H54 (cell line): ENCODE measurements at places on chromosomes 11 and 22.

DNA sequence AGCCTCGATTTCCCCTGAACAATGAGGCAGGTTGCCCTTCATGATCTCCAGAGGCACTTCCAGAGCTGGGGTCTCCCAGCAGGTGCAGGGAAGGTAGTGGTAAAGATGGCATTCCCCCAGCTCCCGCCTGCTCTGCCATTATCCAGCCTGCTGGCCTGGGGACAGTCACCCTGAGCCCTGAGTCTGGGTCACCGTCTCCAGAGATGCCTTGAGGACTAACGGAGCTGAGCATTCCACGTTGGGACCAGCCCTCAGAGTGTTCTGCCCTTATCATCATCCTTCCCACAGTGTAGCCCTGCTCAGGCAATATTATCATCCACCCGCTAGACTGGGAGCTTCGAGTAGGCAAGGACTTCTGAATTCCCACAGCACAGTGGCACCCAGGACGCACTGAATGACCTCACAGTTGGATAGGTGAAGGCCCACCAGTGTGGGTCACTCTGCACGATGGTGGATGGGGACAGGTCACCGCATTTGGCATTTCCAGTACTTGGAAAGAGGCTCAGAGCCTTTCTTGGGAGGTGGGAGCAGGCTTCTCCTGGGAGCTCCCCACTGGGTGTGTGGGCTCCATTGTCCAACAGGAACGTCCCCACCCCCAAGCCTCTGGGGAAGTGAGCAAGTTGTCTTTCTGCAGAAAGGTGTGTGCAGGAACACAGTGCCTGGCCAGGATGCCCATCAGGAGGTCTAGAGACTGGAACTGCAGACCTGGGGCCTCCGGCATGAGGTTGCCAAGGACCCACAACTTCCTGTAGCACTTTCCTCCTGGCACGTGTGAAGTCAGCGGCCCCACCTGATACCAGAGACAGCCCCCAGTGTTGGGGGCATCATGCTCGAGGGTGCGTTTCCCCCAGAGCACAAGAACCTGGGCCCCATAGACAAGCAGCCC lies 51.4 kb upstream of the WNT7B start:
- no peak for DNase-seq

DNA sequence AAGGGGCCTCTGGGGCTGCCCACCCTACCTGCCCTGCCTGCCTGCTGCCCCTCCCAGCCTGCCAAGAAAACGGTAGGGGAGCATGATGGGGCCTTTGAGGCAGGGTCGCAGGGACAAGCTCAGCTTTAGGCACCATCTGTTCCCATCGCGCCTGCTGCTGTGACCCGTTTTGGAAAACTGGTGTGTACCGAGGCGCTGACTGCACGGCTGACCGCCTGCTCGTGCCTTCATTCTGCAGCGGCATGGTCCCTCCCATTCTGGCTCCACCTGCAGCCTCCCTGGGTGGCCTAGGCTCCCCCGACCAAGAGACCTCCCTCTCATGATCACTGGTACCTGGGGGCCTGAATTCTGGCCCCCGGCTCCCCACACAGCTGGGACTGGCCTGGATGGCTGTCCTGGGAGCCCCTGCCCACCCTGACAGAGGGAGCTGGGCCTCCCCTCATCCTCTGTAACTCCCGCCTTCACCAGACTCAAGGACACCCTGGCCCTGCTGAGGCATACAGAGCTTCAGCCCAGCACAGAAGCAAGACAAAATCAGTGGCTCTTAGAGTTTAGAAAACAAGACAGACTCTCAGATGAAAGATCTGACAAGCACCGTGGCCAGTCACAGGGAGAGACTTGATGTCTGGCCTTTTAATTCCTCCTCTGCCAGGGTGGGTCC lies 6.5 kb upstream of the MYRF start:
- DNase-seq = no peak

- DNase-seq = no peak
Observed at GRCh38 chr11:43708776-43709175, 28.2 kb downstream of the HSD17B12 start.

GRCh38 chr11:67418476-67419281 lies 3.2 kb downstream of the CARNS1 start:
- no peak for DNase-seq

GRCh38 chr11:37984991-37985390 lies 1387.0 kb upstream of the RAG2 start:
- DNase-seq = no peak

- DNase-seq = no peak
Observed at GRCh38 chr11:120021391-120021953, 116.4 kb downstream of the TRIM29 start.

DNA sequence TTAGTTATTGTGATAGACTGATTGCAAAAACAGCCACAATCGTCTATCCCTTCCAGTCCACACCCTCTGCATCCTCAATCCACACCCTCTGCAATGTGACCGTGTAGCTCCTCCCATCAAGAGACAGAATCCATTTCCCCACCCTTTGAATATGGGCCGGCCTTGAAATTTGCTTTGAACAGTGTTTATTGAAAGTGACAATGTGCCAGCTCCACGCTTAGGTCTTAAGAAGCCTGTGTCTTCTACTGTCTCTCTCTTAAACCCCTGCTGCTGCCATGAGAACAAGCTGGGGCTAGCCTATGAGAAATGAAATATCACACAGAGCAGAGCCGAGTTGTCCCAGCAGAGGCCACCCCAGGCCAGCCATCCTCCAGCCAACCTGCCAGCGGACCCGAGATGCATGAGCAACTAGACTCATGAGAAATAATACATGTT lies 22.3 kb upstream of the MICAL2 start:
- DNase-seq = no peak

GRCh38 chr22:23557467-23557866 lies 22.6 kb downstream of the IGLL1 start:
- DNase-seq = no peak

DNA sequence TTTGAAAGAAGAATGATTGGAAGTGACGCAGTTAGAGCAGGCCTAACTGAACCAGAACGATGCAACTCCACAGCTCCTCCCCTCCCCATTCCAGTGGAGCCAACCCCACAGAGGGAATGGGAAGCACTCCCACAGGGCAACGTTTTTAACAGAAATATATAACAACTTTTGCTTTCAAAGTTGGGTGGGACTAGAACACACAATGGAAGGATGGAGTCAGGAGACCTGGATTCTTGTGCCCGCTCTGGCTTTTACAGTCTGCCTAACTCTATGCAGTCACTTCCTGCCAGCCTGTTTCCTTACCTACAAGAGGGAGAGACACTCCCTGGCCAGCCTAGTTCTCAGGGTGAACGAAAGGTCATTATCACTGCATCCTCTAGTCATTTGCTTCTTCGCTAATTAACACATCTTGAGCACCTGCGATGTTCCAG lies 75.5 kb downstream of the PACSIN2 start:
- no peak for DNase-seq

- no peak for DNase-seq
Observed at GRCh38 chr11:110829873-110830272, 117.6 kb upstream of the ARHGAP20 start.

DNA sequence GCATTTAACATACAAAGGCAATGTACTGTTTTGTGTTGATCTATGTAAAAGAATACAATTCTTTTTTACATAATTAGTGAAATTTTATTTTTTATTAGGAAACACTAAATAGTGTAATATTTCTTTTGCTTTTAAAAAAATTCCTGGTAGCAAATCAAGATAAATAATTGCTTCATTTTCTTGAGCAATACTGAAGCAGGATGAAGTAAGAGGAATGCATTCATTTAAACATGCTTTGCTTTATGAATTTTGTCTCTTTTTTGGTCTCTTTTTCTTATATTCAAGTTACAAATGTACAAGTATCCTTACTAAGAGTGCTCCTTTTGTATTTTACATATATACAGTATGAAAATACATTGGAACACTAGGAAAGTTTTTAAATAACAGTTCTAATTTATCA lies 144.4 kb upstream of the TEAD1 start:
- DNase-seq = no peak

DNA sequence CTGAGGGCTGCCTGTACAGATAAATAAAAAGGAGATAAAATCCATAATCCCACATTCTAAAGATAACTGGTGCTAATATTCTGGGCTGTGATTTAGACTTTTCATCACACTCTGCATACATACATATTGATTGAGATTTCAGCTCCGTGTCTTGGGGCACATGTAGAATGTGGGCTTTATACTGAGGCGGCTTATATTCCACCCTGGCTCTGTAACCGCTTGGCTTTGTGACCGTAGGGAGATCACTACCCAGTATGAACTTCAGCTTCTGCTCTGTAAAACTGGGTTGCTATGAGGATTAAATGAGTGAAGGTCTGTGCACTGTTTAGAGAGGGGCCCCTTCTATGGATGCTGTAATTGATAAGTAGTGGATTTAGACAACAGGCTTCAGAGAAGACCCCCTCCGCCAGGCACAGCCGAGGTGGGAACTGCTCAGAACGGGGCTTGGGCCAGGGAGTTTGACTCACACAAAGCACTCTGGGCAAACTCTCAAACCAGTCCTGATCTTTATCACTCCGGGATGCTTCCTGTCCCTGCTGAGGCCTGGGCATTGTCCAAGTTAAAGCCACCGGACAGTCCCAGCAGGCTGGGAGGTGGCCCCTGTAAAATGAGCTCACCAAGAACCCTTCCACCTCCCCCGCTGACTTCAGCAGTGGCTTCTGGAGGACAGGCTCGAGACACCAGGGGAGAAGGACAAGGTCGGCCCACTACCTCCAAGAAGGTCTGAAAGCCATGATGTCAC lies 17.2 kb downstream of the KIAA1671 start:
- DNase-seq = no peak

DNA sequence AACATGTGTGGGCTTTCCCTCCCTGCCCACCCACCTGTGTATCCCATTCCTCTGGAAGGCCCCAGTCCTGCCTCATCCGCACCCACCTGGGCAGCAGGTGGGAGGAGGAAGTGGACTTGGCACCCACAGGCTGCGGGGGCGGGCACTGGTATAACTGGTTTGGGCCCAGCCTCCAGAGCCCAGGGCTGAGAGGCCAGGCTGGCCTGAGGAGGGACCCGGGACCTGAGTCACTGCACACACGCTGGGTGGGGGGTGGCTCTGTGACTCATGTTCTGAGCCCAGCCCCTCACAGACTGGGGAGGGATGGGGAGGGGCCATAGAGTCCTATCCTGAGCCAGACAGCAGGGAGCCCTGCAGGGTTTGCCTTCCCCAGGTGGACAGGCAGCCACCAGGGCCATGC lies 16.7 kb downstream of the PHLDA2 start:
- DNase-seq = peak; percentile 99

DNA sequence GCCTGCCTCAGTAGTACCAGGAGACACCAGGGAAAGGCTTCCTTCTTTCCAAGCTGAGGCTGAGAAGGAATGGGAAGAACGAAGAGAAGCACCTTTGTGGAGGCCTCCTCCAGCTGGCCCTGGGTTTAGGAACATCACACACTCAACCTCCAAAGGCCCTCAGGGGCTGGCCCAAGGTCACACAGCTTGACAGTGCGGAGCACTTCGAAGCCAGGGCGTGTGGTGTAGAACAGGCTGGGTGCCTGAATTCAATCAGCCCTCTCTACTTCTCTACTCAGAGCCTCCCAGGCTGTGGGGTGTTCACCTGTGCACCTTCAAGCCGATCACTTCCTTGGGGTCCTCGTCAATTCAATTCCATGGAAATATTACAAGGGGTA lies 727 bp upstream of the CSDC2 start:
- no peak for DNase-seq

GRCh38 chr11:82896183-82896582 lies 4.0 kb downstream of the PRCP start:
- DNase-seq = no peak

- no peak for DNase-seq
Observed at GRCh38 chr11:118338637-118339061, 3.9 kb downstream of the CD3D start.

DNA sequence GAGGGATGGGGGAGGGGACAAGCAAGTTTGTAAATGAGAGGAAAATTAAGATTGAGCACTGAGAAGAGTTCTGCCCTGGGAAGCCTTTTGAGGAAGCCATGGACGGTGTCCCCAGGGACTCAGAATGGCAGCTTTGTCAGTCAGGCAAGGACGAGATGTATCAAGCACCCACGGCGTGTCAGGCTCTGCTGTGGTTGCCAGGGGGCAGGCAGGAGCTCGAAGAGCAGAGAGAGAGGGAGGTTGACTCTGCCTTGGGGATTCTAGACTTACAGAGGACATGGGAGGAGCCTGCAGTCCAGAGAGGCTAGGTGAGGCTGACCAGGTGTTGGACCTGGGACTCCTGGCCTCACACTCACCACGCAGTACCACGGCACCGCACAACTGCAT lies 29.1 kb upstream of the SYT7 start:
- no peak for DNase-seq

DNA sequence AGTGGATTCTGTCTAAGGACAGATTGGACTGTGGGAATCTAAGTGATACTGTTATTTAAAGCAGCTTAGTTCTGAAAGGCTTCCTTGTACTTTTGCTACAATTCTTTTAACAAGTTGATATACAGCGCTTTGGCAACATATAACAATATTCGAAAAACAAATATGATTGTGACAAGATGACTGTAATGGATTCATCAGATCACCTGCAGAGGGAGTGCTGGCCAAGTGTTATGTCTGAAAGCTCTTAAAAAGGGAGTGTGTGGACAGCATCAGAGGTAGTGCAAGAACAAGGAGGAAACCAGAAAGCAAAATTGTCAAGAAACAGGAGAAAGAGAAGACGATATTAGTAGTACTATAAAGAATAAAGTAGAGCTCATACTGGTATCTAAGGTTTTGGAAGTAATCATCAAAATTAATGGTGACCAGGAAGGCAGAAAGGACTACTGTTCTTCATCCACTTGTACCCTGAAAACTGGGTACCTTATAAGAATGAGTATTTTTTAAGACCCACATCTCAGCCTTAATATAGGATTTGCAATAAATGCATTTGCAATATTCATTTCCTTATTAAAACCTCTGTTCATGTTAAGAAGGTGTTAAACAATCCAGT lies 1112.0 kb upstream of the CCDC90B start:
- no peak for DNase-seq

DNA sequence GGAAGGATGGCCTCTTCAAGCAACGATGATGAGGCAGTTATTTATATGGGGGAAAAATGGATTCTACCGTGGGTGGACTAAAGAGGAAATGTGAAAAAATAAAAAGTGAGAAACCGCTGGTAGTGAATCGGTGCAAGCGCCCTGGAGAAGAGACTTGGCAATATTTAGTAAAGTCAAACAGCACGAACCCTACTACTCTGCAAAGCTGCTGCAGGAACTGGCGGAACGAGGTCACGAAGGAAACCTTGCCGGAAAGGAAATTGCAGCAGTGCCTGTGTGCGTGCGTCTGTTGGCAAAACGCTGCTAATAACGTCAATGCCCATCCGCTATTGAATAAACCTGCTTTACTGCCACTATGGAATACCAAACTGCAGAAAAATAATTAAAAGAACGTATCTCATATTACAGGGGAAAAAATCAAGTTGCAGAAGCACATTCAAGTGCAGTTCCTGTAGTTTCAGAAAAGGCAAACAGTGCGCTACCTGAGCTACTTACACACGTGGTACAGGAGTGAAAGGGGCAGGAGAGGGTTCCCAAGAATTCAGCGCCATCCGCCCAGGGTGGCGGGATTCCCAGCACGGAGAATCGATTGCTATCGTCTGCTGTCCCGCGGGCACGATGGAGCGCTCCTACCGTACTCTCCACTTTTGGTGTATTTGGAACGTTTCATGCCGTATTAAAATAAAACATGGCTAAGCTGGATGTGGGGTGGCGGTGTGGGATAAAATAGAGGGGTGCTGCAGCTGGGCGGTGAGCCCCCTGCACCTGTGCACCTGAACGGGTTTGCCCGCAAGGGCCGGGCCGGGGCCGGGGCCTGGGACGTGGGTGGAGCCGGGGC lies 585 bp upstream of the NADSYN1 start:
- DNase-seq = no peak

GRCh38 chr22:27372969-27373670 lies 428.4 kb downstream of the MN1 start:
- no peak for DNase-seq
